ENCODE measurements at places on chromosomes 3 and 15.

DNA sequence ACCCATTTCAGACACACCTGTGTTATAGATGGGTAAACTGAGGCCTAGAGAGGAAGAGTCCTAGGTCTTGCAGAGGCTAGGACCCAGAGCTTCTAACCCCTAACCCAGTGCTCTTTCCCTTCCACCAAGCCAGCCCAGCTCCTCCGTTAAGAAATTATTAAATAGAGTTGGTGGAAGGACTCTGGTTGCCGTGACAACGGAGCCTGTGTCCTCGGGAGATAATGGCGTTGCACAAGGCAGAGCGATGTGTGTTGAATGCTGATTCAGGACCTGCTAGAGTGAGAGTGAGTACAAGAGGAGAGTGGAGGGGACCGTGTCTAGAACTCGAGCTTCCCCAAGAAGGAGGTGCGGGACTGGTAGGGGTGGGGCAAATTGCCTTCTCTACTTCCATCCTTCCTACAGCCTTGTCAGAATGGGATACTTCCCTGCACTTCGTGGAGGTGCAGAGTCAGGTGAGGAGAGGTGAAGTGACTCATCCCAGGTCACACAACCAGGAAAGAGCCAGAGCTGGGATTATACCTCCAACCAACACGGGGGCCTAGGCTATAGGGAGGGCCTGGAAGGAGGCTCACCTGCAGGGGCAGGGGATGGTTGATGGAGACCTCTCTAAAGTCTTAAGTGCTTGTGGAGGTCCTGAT, 8.6 kb downstream of the SLC6A1 start:
- no peak for DNase-seq

- no peak for DNase-seq
These were observed 149.4 kb upstream of the WNT5A start for GRCh38 chr3:55636300-55637195.

- DNase-seq = no peak
These were observed 245.0 kb upstream of the TOPAZ1 start for GRCh38 chr3:43996379-43997301.

- DNase-seq = no peak
These were observed 41.0 kb upstream of the PRICKLE2 start for GRCh38 chr3:64266065-64266931.

- DNase-seq = no peak
These were observed 439.2 kb downstream of the MCTP2 start for GRCh38 chr15:94670438-94671034.

- no peak for DNase-seq
These were observed 148.6 kb downstream of the MEIS2 start for GRCh38 chr15:36951731-36952247.

- DNase-seq = no peak
These were observed 105.5 kb downstream of the PYDC2 start for GRCh38 chr3:191566469-191566868.

DNA sequence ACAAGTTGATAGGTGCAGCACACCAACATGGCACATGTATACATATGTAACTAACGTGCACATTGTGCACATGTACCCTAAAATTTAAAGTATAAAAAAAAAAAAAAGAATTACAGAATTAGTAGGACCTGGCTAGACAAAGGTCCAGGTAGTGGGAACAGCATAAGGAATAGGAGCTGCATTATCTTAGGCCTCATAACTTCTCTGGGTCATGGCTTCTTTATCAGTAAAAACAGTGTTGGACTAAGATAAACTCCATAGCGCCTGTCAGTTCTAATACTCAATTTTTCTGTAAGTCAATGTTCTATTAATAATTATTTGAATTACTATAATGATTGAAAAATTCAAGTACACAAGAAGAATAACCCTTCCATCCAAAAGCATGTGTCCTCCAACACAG, 98.3 kb downstream of the HERC1 start:
- no peak for DNase-seq

- no peak for DNase-seq
These were observed 75.6 kb downstream of the MCTP2 start for GRCh38 chr15:94306700-94307650.

GRCh38 chr3:47910233-47910632, 106.0 kb downstream of the MAP4 start:
- DNase-seq = no peak

DNA sequence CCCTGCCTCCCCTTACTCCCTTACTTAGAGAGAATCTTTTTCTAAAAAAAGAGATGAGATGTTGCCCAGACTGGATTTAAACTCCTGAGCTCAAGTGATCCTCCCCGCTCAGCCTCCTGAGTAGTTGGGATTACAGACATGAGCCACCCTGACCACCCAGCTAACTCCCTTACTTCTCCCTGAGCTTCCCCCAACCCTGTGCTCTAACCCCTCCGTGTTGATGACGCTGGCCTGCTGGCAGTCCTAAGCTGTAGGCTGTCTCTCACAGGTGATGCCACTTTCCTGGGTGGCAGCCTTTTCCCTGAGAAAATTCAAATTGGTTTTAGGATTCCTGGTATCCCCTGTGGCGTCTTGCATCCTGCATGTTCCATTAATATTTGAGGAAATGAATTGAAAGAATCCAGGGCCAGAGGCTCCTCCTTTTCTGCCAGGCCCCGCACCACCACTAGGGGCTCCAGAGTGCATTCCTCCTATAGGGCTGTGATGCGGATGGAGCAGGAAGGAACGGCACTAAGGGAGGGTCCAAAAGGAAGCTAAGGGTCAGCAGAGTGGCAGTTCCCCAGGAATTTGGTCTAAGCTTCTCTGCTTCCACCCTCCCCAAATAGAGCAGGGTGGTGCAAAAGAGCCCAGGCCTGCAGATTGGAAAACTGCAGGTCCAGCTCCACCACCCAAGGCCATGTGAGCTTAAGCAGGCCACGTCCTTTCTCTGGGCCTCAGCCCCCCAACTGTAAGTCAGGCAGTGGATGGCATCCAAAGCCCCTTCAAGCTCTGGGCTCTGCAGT, 101.1 kb downstream of the DAPK2 start:
- DNase-seq = no peak

- DNase-seq = no peak
These were observed 511.0 kb downstream of the GRM7 start for GRCh38 chr3:7371693-7372572.

DNA sequence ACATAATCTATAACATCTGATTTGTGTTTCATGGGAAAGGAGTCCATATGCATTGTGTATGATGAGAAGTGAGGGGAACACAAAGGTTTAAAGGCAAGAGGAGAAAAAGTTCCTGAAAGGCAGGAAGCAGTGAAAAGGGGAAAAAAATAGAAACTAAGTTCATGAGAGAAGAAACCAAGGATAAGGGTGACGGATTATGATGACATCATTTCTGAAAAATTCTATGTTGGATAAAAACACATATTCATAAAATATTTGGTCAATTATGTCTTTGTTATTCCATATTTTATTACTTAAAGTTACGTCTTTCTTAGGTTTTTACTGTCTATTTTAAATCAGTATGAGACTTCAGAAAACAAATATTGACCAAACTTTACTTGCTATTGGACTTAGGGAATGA, 48.6 kb upstream of the CP start:
- no peak for DNase-seq

DNA sequence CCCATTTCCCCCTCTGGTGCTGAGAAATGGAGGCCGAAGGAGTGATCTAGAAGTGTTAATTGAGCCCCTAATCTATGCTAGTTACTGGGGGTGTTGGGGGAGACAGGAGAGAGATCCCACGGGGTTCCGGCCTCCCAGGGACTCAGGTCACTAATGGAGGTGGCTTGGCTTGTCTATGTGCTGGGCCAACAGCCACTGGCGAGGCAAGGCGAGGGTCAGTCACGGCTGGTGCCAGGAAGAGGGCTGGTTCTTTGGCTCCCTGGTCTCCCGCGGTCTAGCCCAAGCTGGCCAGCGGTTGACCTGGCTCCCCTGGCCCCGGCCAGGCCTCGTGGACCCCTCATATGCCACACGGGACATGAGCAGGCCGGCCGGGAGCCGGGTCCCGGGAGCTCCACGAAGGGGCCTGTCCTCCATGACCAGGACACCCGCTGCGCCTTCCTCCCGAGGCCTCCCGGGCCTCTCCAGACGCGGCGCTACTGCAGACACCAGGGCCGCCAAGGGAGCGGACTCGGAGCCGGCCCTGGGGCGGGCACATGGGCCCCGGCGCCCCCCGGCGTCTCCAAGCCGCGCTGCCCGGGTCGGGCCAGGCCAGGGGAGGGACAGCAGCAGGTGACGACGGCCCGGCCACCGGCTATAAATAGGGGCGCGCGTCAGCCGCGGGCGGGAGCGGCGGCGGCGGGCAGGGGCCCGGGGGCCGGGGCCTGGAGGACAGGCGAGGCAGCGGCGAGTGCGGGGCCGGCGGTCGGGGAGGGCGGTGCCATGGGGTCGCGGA, at the start of gene ALPK3:
Gene ALPK3 (plus strand): TSS at position 663 of the 772 bp plus-strand sequence. CDS start 97 bp downstream, at position 760.
- no peak for DNase-seq

- no peak for DNase-seq
These were observed 35.9 kb upstream of the SPRED1 start for GRCh38 chr15:38216763-38217162.

GRCh38 chr3:177340243-177340830, 143.1 kb upstream of the TBL1XR1 start:
- no peak for DNase-seq

- no peak for DNase-seq
These were observed 4.3 kb upstream of the RBP2 start for GRCh38 chr3:139480585-139480984.

DNA sequence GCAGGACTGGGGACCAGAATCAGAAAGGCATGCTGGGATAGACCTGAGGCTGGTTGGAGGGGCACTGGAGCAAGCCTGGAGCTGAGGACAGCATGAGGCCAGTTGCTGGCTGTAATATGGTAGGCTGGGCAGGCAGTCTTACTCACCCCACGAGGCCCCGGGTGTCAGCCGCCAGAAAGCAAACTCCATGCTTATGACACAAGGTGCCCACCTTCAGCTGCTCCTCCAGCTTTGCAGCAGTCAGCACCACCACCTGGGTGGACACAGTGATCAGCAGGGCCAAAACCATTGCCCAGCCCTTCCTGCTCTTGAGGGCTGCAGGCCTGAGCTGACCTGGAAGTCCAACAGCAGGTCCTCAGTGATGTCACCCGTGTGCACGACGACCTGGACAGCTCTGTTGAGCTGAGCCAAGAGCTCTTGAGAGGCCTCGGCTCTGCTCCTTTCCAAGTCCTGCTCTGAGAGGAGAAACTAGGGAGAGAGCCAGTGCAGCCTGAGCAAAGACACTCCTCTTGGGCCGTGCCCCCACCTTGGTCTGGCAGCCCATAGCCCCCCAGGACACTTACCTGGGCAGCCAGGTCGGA, 747 bp downstream of the UBA7 start:
- no peak for DNase-seq
